SJSA1 (cell line): ENCODE measurements at places on chromosomes 2 and 18. TPM values are rescaled to one million over a fixed set of nuclear protein-coding genes. Genes with fewer than 3 reads are reported as not detected.

Gene GBX2
- total RNA-seq = 13.0 and 18.0 TPM in 2 replicates

Gene FSIP2
- total RNA-seq = not detected in 2 replicates

Gene HOXD3
- total RNA-seq = 0.66 and 1.1 TPM in 2 replicates

DNA sequence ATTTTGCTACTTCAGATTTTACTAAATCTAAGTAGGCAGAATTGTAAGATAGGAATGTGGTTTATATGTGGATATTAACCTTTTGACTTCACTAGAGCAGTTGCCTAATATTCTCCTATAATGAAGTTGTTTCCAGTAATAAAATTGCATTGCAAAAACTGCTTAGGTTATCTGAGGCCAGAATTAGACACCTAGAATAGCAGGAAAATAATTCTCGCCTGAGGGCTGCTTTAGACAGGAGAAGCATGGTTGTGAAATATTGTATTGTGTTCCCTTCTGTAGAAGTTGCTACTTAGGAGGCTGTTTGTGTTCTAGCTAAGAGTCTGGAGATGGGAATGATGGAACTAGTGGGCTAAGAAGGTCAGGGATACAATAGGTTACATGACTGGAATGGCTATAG, 146.3 kb downstream of the PLCL1 start:
- DNase-seq = no peak
- H3K36me3 ChIP-seq = no peaks in the 10 kb centered on the region
- no peaks in the 10 kb centered on the region for H3K4me1 ChIP-seq
- H3K27me3 ChIP-seq = no peaks in the 10 kb centered on the region
- no peak overlapping the region for H3K27ac ChIP-seq
- H3K4me3 ChIP-seq = no peak overlapping the region

DNA sequence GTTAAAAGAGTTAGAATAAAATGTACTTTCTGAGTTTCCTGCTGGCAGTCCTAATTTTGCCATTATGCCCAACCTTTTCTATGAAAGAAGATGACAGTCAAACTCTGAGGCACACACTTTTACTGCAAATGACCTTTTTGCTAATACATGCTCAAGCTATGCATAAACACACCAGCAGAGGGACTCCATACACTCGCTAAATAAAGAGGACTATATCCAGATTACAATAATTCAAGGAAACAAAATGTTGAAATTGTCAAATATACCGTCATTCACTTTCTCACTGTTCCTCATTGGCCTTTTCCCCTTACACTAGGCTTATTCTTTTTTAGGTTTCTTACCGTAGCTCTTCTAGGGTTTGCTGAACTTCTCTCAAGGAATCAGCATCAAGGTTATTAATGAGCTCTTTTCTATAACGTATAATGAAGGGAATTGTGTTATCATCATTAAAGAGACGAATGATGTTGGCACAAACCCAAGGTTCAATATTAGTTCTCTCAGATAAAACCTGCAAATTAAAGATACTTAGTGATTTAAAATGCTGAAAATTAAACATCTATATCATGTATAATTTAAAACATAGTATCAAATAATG, 25.7 kb downstream of the SRBD1 start:
- H3K4me1 ChIP-seq = no peaks in the 10 kb centered on the region
- no peak overlapping the region for H3K4me3 ChIP-seq
- H3K27ac ChIP-seq = no peak overlapping the region
- H3K27me3 ChIP-seq = no peaks in the 10 kb centered on the region
- DNase-seq = no peak

- H3K4me3 ChIP-seq = no peak overlapping the region
- H3K27me3 ChIP-seq = peaks cover 5% of the 10 kb centered on the region; the same call in 1 of the 2 replicates
- peaks cover 8% of the 10 kb centered on the region for H3K4me1 ChIP-seq
These were observed 30.7 kb downstream of the CNGA3 start for GRCh38 chr2:98376996-98377395.

DNA sequence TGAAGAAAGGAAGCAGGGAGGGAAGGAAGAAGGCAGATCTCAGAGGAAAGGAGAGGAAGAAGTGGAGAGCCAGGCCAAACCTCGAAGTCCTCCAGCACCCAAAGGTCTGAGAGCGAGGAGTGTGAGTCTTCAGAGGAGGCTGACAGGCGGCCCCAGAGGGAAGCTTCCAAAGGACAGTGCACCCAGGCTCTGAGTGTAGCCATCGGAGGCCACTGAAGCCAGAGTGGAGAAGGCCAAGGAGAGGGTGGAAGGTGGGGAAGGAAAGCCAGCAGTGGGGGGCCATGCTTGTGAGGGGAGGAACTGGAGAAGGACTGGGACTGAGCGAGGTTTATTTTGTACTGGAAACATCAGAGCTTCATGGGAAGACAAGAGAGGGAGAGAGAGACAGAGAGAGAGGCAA, 6.0 kb downstream of the ATP6V1B1 start:
- no peaks in the 10 kb centered on the region for H3K36me3 ChIP-seq
- H3K27ac ChIP-seq = no peak overlapping the region
- no peak for DNase-seq
- H3K4me3 ChIP-seq = no peak overlapping the region
- H3K27me3 ChIP-seq = no peaks in the 10 kb centered on the region; the same call in 1 of the 2 replicates

DNA sequence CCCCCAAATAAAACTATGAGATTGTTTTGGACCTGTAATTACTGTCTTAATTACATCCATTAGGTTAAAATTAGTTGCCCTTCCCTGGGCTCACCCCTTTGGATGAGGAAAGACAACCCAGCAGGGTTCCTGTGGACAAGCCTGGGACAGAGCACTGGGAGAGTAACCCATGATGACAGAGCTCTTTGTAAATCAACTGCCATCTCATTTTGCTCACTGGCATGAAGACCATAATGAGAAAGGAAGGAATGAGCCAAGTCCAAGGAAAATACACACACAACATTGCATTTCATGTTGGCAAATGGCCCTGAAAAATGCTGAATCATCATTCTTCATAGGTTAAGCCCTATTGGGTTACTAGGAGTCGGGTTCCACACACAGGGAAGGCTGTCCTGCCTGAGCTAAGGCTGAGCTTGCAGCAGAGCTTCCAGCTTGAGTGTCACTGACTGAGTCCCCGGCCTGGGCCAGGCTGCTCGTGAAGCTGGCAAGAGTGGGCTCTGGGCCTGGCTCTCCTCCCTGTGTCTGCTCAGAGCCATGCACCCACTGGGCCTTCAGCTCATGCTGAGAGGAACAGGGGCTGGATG, 94.1 kb upstream of the ACAA2 start:
- no peak overlapping the region for H3K4me3 ChIP-seq
- no peak overlapping the region for H3K27ac ChIP-seq
- H3K4me1 ChIP-seq = no peaks in the 10 kb centered on the region
- H3K27me3 ChIP-seq = no peaks in the 10 kb centered on the region; the same call in 1 of the 2 replicates
- no peaks in the 10 kb centered on the region for H3K36me3 ChIP-seq

GRCh38 chr2:204339212-204339715, 206.0 kb upstream of the PARD3B start:
- H3K27ac ChIP-seq = peak overlapping the region; percentile 88
- H3K36me3 ChIP-seq = no peaks in the 10 kb centered on the region
- peak overlapping the region; percentile 29 for H3K4me3 ChIP-seq
- DNase-seq = peak; percentile 36

DNA sequence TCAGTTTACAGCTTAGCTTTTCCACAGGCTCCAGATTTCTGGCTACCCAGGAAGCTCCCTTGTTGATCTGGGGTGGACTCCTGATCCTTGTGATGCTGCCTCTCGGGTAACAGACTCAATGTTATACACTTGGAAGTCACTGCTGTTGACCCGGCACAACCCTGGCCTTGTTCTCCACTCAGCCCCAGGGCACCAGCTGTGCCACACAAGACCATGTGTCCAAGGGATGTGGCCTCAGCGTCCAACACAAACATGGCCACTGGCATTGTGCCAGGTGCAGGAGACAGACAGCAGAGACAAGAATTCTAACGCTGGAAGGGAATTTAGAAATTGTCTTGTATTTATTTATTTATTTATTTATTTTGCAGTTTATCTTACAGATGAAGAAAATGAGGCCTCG, 39.0 kb upstream of the PPP4R1 start:
- H3K27me3 ChIP-seq = no peaks in the 10 kb centered on the region
- no peak for DNase-seq
- H3K4me1 ChIP-seq = peaks cover 18% of the 10 kb centered on the region
- no peak overlapping the region for H3K4me3 ChIP-seq
- H3K36me3 ChIP-seq = no peaks in the 10 kb centered on the region
